ENCODE measurements at places on chromosomes 5 and 9.

DNA sequence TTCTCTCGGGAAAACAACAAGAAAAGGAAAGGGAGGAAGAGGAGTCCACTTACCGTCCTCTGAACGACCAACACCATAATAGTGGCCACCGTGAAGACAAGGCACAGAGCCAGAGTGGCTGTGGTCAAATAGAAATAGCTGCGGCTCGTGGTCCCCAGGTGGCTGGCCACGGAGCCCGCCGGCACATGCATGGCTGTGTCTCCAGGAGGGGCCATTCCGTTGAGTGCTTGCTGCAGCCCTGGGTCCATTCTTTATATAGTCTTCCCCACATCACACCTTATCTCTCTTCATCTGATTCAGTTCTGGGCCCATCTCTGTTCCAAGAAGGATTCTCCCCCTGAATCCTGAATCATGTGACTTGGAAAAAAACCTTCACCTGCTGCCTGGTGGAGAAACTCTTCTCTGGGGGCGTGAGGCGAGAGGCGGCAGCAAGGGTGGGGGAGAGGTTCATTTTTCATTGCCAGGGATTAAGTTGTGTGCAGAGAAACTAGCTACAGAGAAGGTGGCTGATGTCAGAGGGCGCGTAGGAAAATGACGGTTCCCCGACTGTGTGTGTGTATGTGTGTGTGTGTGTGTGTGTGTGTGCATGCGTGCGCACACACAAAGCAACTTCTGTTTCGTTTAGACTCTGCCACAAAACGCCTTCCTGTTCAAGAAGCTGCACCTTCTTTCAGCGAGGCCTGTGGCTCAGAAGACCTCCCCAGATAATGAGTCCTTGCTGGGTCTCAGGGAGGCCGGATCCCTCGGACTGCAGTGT, at the start of gene TNFSF8:
Gene TNFSF8 (minus strand): TSS at position 536 of the 757 bp plus-strand sequence. CDS start 288 bp downstream, at position 248.
- DNase-seq, result no peak

GRCh38 chr9:34486572-34486971, 28.0 kb downstream of the DNAI1 start:
- no peak for DNase-seq

- DNase-seq, result no peak
Measured at GRCh38 chr9:108367188-108367587, 488.6 kb downstream of the ACTL7B start.

GRCh38 chr9:26913138-26913668, 20.6 kb upstream of the CAAP1 start:
- DNase-seq, result no peak

GRCh38 chr5:5014586-5015235, 125.4 kb upstream of the ADAMTS16 start:
- DNase-seq, result no peak

DNA sequence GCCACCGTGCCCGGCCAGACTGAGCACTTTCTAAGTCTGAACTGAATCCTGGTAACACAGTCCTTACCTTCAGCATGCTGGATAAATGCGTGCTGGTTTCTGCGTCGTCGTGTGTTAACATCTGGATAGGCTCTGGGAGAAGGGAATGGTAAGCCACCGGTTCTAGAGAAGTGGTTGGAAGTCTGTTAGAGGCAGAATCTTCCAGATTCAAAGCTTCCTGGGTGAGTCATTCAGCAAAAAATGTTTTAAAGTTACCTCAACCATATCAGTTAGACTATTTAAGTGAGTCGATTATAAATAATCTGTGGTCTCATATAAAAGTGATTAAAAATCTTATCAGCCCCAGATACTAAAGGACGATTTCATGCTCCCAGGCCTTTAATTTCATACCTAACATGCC, 256.5 kb upstream of the NFIL3 start:
- no peak for DNase-seq

DNA sequence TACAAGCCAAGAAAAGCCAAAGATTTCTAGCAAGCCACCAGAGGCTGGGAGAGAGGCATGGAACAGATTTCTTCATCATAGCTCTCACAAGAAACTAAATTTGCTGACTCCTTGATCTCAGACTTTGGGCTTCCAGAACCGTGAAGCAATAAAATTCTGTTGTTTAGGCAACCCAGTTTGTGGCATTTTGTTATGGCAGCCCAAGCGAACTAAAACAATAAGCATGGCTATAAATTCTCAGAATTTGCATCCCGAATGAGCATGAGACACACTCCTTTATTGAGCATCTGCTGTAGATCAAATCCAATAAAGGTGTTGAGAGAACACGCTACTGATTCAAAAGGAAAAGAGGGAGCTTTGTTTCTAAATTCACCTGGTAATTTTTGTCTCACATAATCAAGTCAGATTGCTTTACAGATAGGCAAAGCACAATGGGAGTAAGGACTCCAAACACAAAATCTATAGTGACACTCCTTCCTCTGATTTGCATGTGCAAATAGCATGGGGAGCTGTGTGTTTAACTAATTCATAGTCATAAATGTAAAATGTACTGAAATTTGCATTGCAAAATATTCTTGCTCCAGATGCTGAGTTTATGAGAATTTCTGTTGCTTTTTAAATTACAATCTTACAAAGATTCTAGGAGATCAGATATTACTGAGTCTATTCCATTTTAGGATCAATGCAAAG, 308.7 kb downstream of the MED10 start:
- no peak for DNase-seq

DNA sequence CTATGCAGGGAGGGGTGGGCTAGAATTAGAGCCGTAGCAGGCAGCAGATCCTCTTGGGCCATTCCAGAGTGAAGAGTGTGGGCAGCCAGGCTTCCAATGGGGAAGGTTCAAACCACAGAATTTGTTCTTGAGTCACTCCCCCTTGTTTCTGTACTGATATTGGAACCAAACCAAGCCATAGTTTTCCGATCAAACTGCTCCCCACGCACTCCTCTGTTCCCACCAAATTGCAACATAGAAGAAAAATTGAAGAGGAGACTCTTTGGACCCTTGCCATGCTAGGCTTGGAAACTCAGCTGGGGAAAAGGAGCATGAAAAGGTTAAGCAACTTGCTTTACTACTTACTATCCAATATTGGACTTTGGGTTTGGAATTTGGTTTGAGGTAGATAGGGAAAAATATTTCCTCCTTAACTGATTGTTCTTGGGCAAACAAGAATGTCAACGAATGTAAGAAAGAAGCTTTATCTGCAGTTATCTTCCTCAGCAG, 165.8 kb upstream of the NR3C1 start:
- DNase-seq, result no peak

DNA sequence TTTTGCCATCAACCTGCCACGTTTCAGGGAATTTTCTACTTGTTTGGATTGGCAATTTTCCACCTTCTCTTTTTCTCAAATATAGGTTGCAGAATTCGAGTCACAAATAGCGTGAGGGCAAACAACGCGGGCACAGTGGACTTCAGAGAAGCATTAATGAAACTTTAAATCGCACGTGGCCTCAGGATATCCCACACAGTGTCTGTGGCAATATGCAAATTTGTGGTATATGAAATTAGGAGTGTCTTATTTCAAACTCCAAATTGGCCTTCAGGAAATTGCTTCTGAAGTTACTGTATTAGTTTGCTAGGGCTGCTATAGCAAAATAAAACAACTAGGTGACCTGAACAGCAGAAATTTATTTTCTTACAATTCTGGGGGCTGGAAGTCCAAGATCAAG, 91.2 kb downstream of the MTRR start:
- no peak for DNase-seq

- DNase-seq, result no peak
Measured at GRCh38 chr9:137586854-137587253, 3.5 kb downstream of the ZMYND19 start.

GRCh38 chr9:104835161-104835560, 71.2 kb downstream of the NIPSNAP3B start:
- no peak for DNase-seq

GRCh38 chr5:1151316-1151715, 39.5 kb upstream of the SLC12A7 start:
- DNase-seq, result no peak
